ENCODE measurements at places on chromosomes 12 and 14.
A peak's percentile ranks its signal among the peaks of the same experiment; 100 is the strongest.

- no peak for DNase-seq
These were observed 20.3 kb downstream of the PPM1H start for GRCh38 chr12:62914443-62915203.

DNA sequence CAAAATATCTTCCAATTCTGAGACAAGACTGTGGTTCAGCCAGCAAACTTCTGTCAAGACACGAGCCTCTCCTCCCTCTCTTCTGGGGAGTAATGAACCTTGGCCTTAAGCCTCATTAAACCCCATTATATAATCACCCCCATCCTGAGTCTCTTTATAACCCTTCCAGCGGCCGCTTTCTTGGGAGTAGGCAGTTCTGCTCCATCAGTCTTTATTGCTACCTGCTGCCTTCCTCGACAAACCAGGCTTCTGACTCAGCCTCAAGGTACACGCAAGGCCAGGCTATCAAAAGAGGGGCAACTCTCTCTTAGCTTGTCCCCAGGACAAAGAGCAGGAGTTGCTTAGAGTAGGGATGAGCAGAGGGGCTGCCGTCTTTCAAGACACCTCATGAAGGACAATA is 300.8 kb upstream of the NOS1 start:
- no peak for DNase-seq

GRCh38 chr12:132066749-132067148 is 77.4 kb downstream of the DDX51 start:
- no peak for DNase-seq

GRCh38 chr14:98900798-98901197 is 371.2 kb downstream of the BCL11B start:
- no peak for DNase-seq

GRCh38 chr12:70258605-70259403 is 15.6 kb downstream of the CNOT2 start:
- no peak for DNase-seq

DNA sequence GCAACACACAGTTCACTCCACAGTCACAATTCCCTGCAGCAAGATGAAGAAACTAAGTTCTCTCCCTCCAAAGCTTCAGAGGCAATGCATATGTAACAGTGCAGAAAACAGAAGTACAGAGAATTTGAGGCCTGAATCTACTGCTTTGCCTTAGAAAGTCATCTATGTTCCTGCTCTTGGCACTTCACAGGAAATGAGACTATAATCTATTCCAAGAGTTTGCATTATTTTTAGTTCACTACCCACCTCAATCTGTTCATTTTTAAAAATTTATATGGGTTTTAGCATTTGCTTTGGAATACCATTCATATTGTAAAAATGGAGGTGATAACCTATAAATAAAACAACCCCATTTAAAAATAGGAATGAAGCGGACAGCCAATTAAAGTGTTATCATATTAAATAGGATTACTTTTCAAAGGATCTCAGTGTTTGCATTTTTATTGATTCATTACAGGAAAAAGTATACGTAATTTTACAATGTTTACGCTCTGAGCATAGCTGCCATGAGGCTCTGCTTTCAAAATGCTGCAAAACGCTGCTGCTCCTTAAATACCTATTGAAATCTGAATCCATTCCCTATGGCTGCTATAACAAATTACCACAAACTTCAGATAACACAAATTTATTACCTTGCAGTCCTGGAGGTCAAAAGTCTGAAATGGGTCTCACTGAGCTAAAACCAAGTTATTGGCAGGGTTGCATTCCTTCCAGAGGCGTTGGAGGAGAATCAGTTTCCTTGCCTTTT is 60.0 kb downstream of the ARMH4 start:
- DNase-seq: no peak

DNA sequence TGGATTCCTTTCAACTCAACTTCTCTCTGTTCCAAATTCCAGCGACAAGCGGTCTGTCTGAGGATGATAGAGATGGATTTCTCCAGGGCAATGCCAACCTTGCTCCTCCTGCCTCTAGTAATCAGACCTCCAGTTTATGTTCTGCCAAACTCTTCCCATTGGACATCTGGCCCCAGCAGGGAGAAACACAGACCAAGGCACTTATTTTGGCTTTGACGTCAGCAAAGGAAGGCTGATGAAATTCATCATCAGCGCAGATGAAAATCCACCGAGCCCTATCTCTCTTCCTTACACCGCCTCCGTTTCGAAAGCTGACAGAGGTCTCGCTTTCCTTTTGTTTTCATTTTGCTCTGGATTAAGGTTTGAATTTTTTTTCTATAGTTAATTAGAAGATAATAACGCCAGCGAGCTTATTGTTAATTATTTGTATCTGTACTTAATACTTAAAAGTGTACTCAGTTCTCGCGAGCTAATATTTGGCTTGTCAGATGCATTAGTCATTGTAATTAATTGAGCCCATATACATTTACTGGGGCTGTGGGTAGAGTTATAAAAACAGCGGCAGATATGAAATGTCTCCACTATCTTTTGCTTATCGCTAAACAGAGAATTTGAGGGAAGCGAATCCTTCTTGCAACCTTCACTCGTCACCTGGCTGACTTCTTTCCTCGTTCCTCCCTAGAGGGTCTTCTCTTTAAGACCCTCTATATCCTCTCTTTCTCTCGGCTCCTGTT is 35.9 kb upstream of the MED13L start:
- DNase-seq: no peak

- peak; percentile 42 for DNase-seq
These were observed 494 bp downstream of the GCH1 start for GRCh38 chr14:54902143-54902520.

DNA sequence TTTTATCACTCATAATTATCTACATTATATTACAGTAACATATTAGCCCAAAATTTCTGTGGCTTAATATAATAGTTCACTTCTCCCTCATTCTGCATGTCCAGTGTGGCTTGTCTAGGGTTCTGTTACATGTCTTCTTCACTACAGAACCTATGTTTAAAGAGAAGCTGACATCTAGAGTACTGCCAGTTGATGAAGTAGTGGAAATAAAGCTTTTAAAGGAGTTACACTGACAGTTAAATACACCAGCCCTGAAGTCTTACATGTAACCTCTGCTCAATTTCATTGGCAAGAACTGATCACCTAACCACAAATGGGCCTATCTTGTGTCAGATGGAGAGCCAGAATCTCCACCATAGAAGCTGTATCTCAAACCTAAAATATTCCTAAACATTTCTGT is 32.9 kb downstream of the RPS6KA5 start:
- no peak for DNase-seq

- DNase-seq: no peak
These were observed 193.5 kb upstream of the BCL2L14 start for GRCh38 chr12:11877102-11877826.

GRCh38 chr14:51360592-51360991 is 120.5 kb downstream of the TMX1 start:
- no peak for DNase-seq

DNA sequence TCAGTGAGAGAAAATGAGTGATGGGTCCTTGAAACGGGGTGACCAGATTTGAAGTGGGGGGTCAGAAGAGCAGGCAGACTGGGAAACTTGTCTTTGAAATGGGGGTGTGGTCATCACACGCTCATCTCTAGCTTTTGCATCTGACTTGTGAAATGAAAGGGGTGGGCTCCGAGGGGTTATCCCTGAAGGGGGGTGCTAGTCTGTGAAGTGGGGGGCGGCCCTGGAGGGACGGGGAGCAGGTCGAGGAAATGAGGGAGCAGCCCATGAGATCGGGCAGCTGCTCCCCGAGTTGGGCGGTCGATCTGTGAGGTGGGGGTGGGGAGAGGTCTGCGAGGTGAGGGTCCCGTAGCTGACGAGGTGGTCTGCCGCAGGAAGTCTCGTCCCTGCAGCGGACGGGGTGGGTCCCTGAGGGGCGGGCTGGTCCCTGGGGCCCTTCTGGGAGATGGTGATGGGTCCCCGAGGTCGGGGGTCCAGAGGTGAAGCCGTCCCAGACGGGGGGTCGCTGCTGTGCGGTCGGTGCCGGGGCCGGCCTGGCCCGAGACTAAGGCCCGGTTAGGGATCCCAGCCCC is 542 bp downstream of the PXN start:
- no peak for DNase-seq

DNA sequence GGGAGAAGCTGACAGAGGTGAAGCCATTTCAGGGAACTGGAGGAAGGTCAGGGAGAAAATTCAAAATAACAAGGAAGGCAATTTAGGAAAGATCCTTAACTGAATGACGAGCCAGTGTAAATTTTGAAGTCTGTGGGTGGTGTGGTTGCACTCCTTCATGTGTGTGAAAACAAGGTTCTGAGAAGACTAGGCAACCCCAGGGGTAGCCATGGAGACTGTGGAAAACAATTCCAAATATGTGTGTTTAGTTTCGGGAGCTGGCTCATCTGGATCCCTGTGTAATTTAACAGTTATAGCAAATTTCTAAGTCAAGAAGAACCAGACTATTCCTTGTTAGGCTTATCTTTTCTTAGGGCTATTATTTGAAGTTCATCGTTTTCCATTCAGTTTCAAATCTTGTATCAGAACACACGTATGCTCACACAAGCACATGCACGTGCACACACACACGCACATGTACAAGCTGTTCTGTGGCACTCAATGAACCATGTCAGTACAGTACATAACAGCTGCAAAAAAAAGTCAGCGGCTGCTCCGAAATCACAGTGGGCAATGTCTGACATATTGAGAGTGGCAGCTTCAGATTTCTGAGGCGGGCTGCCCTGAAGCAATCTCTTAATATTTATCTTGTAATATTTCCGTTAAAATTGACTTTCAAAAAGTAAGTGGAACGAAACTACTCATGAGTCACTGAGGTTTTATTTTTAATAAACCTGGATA is 411.2 kb downstream of the AEBP2 start:
- no peak for DNase-seq

DNA sequence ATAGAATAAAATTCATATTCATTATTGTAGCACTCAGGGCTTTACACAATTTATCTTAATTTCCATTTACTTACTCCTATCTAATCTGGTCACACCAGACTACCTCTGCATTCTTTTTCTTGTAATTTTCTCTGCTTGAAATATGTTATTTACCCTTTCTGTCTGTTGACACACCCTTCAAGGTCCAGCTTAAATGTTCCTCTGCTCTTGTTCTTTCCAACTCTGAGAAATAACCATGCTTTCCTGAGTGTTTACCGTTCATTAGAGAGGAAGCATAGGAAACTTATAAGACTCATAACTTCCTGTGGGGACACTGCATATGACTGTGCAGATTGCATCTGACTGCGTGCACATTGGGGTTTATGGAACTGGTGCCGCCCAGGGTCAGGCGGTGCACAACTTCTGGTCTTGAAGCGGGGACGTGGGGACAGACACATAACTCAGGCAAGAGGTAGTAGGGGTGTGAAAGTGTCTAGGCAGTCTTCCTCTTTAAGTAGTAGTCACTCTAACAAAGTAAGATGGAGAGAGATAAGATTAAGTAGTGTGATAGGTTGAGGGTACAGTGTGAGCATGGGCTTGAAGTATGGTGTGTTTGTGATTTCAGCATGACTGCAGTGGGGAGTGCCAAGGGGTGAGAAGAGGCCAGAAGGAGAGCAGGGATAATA is 42.6 kb upstream of the FOXJ2 start:
- DNase-seq: peak; percentile 58

DNA sequence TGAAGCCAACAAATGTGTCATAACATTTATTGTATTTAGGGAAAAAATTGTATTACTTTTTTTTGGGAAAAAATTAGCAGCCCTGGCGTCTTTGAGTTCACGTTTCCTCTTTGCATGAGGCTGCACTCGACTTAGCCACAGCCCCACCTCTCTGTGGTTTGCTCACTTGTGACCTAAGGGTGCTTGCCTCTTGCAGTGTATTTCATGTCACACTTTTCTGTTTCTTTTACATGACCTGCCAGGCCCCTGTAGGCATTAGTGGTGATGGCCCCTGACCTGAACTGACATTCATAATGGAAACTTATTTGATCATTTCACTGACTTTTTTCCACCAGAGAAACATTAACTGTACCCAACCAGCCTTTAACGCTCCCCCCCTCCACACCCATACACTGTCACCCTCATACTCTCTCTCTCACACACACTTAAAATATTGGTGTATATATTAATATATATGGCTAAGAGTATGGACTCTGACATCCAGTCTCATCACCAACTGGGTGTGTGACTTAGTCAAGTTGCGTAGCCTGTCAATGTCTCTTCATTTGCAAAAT is 122.9 kb downstream of the PRKCH start:
- no peak for DNase-seq

DNA sequence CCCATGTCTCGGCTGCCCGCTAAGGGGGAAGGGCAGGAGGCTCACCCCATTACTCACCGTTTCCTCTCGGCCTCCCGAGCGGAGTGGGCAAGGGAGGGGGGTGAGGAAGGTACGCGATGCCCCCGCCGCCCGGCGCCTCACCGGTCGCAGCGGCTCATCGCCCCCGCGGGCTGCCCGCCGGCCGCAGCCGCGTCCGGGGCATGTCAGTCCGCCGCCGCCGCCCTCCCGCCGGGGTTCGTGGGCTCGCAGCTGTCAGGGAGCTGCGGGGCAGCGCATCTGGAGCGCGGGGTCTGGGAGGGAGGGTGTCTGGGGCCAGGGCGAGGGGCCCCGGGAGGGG is 461 bp downstream of the SLC8A3 start:
- DNase-seq: no peak

DNA sequence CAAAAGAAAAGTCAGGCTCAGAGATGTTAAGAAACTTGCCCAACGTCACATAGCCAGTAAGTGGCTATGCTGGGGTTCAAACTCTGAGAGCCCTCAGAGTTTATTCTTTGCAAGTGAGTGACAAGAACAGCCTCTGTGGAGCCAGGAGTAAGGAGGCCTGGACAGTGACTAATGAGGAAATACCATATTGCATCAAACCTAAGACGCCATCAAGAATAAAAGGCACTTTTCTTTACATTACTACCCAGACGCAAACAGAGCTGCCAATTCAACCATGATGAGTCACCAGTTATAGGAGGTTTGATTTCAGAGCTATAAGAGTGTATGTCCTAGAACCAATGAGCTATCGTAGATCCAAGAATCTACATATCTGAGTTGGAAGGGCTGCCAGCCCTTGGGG is 9.4 kb downstream of the TNFRSF1A start:
- DNase-seq: no peak

DNA sequence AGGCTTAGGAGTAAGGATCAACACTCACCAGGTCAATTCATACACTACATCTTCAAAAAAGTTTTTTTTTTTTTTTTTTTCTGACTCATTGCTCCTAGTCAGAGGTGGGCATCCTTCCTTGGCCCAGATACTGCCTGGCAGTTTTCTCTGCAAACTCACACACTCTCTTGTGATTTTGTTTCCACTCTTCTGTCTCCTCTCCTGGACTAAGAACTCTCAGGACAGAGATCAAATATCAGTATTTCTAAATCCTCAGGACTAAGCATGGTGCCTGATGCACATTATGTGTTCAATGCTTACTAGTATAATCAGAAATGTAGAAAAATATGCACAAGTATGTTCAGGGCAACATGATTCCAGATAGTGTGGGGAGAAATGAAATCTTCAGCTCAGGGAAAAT is 10.2 kb upstream of the PAH start:
- no peak for DNase-seq

GRCh38 chr12:10368206-10369171 is 21.4 kb downstream of the KLRK1 start:
- DNase-seq: no peak

GRCh38 chr14:48710133-48710532 is 876.0 kb downstream of the RPS29 start:
- DNase-seq: no peak

- peak; percentile 17 for DNase-seq
These were observed 13.7 kb upstream of the TMEM106C start for GRCh38 chr12:47949441-47950341.
